Activated CD4-positive, alpha-beta memory T cell treated with anti-CD3 and anti-CD28 coated beads for 36 hours (primary cell): ENCODE measurements at places on chromosomes 2 and 18.

DNA sequence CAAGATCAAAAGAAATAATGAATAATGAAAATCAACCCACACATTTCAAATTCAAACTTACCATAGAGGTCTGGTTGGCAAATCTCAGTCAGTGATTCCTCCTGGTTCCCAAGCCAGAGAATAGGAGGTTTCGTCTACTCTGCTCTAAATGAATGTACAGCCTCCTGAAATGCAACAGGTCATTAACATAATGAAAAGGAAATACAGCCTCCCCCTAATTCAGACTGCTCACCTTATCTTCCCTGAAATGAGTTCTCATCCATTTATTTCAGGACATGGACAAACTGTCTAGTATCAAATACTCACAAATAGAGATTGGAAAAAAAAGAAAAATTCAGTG lies 43.4 kb upstream of the CYTIP start:
- no peak for DNase-seq

- no peak for DNase-seq
Observed at GRCh38 chr2:150681120-150681804, 193.8 kb upstream of the RND3 start.

DNA sequence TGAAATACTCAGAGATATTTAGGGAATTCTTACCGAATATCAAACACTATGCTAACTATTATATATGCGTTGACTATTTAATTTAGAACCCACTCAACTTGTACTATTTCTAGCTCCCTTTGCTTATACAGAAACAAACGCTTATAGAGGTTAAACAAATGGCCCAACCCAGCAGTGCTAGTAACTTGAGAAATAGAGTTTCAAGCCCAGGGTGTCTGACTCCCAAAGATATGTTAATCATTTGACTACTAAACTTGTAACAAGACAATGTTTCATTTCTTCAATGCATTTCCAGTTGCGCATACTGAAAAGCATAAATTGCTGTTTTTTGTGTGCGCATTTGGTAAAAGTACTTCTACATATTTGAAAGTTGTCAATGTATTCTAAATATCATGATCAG lies 310.3 kb downstream of the GALNT13 start:
- no peak for DNase-seq

GRCh38 chr18:30709595-30709994 lies 332.9 kb downstream of the DSC3 start:
- DNase-seq, result no peak

GRCh38 chr2:97993926-97994325 lies 1.8 kb downstream of the TMEM131 start:
- no peak for DNase-seq

GRCh38 chr2:82636402-82637020 lies 1822.6 kb downstream of the SUCLG1 start:
- no peak for DNase-seq

DNA sequence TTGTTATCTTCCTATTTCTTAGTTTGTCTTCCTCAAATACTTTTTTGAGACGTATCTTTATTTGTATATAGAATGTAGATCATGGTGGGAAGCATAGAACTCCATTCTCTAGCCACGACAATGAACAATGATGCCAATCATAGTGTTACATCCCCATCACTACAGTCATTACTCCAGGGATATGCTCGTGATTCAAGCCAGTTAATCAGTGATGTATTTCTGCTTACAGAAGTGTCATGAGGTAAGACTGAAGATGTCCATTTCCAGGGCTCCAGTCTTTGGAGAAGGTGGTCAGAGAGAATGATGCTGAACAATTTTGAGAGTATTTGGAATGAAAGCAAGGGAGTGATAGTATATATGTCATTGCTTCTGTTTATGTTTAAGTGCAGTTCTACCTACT lies 777.2 kb upstream of the TMEFF2 start:
- DNase-seq, result no peak

DNA sequence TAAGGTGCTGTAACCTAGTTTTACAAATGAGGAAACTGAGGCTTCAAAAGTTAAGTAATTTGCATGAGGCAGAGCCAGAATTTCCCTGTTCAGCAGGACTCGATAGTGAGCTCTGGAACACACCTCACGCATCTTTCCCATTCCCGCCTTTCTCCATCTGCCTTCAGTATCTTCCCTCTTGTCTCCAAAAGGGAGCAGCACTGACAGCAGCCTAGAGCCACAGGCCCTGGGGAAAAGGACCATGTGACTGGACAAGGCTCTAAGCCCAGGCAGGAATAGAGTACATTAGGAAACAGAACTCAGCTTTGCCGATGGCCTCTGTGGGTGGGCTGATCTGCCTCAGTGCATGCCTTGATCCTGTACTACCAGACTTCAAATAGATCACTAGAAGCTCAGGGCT lies 21.5 kb downstream of the GPR155 start:
- no peak for DNase-seq

DNA sequence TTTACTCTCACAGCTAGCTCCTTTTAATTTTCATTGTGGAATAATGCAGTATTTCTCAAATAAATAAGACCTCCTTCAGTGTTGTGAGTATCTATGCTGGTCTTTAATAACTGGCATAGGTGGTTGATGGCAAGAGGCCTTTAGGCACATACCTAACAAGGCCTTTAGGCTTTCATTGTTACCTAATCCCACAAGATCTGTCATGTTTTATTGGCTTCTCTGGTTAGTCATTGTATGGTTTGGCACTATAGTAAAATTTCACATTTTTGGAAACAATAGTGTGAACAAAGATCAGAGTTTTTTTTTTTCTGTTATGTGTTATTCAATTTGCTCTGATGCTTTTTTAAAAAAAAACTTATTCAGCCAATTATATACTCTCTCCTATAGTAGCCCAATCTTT lies 89.8 kb upstream of the NEUROD1 start:
- no peak for DNase-seq

DNA sequence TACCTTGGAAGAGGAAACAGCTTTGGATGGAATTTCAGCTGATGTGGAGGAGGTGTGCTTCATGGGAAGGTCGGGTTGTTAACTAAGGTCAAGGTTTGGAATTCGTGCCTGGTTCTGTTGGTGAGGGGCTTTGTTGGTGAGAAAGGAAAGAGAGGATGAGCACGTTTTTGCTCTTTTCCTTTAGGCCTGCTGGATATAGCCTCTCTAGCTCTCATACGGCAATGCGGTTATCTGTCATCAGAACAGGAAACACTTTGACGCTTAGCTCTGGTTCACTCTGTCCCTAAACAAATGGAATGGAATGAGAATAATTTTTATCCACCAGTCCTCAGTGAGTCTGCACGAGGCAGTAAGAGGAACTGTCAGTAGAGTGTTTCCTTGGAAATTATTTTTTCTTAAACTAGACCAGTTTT lies 169.7 kb upstream of the NOSTRIN start:
- DNase-seq, result no peak

DNA sequence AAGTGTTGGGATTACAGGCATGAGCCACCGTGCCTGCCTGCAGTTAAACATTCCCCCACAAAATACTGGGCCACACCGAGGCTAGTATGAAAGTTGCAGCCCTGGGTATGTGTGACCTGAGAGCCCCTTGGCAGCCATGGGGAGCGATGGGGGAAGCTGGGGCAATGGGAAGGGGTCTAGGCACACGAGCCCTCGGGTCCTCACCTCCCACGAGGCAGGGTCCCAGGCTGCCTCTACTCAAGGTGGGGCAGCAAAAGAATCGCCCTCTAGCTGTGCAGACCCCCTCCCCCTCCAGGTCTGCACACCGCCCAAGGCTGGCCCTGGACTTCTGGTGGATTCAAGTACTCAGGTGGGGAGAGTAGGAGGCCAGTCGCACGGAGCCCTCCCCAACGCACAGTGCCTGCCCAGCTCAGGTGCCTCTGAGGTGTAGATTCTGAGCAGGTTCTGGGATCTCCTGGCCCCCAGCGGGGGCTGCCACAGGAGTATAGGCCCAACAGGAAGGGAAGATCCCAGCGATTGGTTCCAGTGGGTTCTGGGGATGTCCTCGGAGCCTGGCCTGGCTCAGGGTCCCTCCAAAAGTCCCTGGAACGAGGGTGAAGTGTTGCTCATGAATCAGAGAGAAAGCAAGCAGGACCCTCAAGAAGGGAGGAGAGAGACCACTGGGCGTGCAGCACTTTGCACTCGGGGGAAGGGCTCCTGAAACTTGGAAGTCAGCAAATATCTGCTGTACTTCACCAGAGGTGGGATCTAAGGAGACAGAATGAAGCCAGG lies 2.6 kb downstream of the GPR35 start:
- no peak for DNase-seq

DNA sequence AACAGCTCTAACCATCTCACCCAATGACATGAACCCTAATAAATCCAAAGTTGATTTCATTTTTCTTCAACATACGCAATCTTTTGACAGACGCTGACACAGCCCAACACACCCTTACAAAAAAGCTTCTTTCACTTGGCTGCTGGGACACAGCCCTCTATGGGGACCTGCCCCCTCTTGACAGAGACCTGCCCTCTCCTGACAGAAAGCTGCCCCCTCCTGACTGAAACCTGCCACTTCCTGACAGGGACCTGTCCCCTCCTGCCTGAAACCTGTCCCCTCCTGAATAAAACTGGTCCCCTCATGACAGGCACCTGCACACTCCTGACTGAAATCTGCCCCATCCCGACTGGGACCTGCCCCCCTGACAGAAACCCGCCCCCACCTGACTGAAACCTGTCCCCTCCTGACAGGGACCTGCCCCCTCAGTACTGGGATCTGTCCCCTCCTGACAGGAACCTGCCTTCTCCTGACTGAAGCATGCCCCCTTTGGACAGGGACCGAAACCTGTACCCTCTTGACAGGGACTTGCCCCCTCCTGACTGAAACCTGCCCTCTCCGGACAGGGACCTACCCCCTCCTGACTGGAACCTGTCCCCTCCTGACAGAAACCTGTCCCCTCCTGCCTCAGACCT lies 87.9 kb downstream of the PXDN start:
- DNase-seq, result no peak

- no peak for DNase-seq
Observed at GRCh38 chr2:167249197-167249596, 360.9 kb downstream of the XIRP2 start.

DNA sequence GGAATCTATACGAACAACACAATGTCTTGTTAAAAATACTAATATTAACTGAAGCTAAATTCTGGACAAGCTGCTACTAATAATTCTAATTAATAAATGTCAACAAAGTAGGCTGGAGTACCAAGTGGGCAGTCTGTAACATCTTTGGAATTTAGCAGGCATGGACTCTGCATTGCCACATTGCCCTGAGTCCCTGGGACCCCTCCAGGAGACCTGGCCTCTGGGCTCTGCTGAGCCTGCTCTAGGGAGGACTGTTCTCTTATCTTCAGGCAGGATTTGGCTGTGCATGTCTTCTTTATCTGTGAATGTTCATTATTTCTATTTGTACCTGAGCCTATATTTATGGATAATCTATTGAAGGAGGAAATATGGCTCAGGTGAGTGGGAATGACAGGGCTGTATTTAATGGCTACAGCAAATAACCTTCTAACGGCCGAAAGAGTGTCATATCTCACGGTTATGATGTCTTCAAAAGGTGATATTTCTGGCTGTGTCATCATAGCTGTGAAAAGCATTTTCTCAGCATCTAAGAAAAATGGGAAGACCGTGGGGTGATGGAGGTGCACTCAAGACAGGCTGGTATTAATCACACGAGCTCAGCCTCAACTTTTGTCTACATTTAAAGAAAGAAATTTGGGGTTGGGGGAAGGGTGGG lies 28.6 kb upstream of the SETBP1 start:
- no peak for DNase-seq

DNA sequence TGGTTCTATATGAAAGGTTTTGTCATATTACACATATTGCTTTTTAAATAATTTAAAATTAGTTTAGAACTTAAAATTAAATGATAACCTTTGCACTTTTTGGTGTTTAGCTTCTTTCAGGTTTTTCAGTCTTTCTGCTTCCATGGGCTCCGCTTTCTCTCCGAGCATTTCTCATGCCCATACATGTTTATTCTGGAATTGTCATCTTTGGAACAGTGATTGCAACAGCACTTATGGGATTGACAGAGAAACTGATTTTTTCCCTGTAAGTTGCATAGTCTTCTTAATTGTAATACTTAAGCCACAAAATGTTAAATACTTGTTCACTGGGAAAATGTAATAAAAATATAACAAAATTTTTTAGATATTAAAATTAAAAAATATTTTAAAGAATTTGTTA lies 31.0 kb downstream of the CYBRD1 start:
- DNase-seq, result no peak

GRCh38 chr18:41858761-41859555 lies 96.1 kb upstream of the PIK3C3 start:
- DNase-seq, result no peak

DNA sequence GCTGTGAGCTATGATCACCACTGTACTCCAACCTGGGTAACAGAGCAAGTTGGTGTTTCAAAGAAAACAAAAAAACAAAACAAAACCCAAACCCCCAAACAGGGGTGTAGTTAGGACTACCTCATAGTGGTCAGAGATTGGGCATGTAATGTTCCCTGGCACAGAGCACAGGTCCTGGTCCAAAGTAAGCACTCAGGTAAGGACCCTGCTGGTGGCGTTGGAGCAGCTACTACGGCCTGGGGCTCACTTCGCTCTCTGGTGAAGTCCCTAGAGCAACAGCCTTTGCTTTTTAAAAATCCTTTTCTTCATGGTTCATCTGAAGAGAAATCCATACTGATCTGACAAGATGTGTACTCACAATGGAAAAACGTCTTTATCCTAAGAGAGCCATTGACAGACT lies 130.4 kb downstream of the ZNF236 start:
- no peak for DNase-seq

- peak; percentile 47 for DNase-seq
Observed at GRCh38 chr2:204024503-204024902, 87.9 kb downstream of the ICOS start.

DNA sequence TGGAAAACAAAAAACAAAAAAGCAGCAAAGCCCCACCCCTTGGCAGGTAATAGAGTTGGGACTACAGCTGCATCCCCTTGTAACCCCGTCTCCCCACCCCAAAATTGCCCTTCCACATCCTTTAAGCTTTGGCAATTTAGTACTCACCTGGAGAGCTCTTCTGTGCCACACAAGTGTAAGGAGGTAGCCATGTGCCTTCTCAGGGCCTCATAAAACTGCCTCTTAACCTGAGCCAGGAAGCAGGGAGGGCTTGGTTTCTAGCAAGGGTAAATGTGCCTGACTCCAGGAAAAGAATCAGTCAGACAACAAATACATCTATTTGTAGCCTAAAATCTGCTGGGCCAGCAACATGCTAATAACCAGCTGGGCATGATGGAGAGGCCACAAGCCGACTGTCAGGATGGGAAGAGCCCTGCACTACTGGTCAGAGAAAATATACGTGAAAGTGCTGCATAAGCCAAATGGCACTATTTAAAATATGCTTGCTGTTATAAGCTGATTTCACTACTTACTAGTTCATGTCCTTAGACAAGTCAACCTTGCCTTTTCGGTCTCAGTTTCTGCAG lies 46.3 kb downstream of the NOP58 start:
- no peak for DNase-seq

- no peak for DNase-seq
Observed at GRCh38 chr2:25806941-25807340, 71.3 kb downstream of the ASXL2 start.

- DNase-seq, result no peak
Observed at GRCh38 chr18:79871481-79872091, 73.8 kb downstream of the KCNG2 start.

DNA sequence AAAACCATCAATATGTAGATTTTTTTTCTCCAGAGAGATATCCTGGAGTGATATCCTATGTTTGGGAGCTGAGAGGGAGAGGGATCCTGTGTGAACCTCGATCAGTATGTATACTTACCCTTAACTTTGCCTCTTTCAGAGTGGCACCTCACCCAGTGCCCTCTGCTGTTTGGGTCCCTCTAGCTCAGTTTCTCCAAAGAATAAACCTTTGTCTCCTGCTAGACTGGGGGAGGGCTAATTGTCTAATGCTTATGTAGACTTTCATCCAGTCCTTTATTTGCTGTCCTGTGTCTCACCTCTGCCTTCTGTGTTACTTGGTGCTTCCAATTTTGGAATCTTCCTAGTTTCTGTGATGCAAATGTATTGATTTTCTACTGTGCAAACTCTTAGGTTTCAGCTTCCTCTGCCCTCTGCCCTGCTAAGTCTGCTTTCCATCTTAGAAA lies 48.4 kb downstream of the MTX2 start:
- no peak for DNase-seq
